DMS79 (cell line): ENCODE measurements at places on chromosomes 16 and 17.

DNA sequence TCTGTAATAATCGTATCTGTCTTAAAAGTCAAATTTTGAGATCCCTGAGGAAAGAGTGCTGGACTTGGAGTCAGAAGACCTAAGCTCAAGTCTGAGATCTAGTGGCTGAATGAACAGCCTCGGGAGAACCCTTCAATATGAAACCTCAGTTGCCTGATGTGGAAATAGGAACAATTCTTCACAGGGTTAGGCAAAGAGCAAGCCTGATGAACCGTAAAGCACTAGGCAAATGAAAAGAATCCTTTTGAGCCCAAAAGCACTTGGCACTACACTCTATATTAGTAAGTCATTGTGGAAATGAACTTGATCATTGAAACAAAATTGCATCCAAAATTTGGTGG is 20.2 kb downstream of the TXNDC11 start:
- DNase-seq, result no peak

- no peak for DNase-seq
These were observed 4.0 kb upstream of the GRIN2C start for GRCh38 chr17:74863420-74864296.

DNA sequence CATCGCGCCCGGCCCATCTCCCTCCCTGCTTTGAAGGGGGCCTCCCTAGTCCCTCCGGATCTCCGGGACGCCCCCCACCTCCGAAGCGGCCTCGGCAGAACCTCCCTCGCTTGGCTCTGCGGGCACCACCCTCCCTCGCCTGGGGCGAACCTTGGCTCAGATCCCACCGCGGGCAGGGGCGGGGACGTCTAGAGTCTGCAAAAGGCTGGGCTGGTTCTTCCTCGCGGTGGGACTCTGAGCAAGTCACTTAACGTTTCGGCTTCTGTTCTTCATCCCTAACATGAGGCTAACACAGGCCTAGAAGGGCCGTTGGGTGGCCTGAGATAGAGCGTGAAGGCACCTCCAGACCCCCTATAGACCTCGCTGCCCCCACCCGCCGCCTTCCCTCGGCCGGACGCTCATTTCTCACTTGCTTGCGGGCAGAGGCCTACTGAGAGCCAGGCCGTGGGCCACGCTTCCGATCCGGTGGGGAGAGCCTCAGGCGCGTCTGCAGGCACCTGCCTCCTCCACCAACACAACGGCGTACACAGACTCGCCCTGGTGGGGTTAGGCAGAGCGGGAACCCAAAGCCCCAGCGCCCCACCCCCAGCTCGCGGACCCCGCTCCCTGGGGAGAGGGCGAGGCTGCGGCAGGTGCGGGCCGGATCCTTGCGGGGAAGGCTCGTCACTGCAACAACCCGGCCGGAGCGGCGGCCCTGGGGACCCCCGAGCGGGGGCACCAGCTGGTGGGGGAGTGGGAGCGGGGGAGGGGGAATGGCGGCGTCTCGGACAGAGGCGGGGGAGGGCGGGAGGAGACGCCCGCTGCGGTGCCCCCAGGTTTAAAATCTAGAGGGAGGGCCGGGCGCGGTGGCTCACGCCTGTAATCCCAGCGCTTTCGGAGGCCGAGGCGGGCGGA is 5.4 kb downstream of the MYO1C start:
- DNase-seq, result peak; percentile 23

DNA sequence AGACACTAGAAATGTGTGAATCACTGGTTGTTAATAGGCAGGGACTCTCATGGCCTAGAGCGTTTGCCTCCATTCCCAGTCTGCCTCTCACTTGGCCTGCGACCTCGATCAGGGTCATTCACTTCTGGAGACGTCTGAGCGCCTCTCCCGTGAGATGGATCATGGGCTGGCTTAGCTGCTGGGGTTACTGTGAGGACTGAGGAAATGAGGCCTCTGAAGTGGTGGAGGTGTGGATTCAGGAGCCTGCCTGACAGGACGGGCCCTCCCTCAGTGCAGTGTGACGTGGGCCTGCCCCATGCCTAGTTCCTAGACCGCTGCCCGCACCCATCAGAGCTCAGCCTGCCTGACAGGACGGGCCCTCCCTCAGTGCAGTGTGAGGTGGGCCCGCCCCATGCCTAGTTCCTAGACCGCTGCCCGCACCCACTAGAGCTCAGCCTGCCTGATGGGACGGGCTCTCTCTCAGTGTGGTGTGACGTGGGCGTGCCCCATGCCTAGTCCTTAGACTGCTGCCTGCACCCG is 61.9 kb downstream of the BANP start:
- no peak for DNase-seq
